ENCODE measurements at places on chromosomes 11 and 22.
A peak's percentile ranks its signal among the peaks of the same experiment; 100 is the strongest.

- no peak for DNase-seq
Observed at GRCh38 chr22:50505776-50506610, 1.5 kb downstream of the LMF2 start.

GRCh38 chr22:33504941-33505625 lies 415.2 kb downstream of the LARGE1 start:
- DNase-seq, result no peak

- peak; percentile 87 for DNase-seq
Observed at GRCh38 chr11:110000031-110000502, 93.1 kb upstream of the ZC3H12C start.

GRCh38 chr11:32831221-32831620 lies 1.5 kb downstream of the PRRG4 start:
- no peak for DNase-seq
